ENCODE measurements at places on chromosomes 3 and 15. TPM values are rescaled to one million over a fixed set of nuclear protein-coding genes. Genes with fewer than 3 reads are reported as not detected.

GRCh38 chr3:190053919-190054672, 66.6 kb downstream of the P3H2 start:
- H3K27ac ChIP-seq, result no peak overlapping the region
- no peak overlapping the region for H3K4me3 ChIP-seq
- peaks cover 11% of the 10 kb centered on the region for H3K4me1 ChIP-seq
- H3K36me3 ChIP-seq, result no peaks in the 10 kb centered on the region
- DNase-seq, result no peak

DNA sequence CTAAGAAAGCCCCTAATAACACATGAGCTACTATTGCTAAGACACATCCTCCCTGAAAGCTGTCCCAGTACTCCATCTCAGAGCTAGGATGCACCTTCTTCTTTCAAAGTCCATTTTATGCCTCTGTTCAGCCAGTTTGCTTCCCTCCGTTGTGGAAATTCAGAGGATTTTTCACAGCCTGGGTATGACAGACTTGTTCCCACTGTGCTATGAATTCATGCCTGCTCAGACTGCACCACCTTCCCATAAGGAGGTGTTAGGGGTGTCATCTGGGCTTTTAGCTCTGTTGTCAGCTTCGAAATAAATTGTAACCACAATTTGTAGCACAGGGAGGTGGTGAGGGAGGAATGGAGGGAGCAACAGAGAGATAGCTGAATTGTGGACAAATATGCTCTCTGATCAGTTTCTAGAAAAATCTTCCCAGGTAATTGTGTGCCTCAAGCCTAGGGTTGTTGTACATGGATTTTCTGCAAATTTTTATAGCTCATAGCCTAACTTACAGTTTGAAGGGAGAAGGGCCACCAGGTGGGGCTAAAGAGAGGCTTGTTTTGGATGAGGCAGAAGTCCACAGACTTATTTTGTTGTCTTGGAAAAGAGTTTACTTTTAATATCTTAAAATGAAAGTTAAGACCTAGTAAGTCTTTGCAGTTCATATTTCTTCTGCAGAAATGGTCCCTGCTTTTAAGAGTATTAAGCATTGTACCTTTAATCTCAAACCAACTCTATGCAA, 462.0 kb downstream of the PDCD6IP start:
- H3K27ac ChIP-seq, result no peak overlapping the region
- H3K27me3 ChIP-seq, result no peaks in the 10 kb centered on the region
- H3K4me1 ChIP-seq, result peaks cover 27% of the 10 kb centered on the region

DNA sequence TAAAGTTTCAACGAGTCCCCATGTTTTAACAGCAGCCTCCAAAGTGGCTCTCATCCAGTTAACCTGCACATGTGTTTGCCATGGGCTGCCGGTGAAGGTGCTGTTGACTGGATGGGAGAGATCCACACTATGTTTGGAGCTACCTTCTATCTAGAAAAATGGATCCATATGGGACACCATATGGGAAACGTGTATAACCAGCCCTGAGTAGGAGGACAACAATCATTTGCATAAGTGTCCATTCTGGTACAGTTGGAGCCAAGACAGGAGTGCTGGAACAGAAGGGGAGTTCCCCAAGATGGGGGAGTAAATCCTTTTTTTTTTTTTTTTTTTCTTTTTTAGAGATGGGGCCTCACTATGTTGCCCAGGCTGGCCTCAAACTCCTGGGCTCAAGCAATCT, 36.6 kb downstream of the MKRN2 start:
- H3K27me3 ChIP-seq, result peaks cover 3% of the 10 kb centered on the region
- no peak for DNase-seq
- peak overlapping the region; percentile 67 for H3K27ac ChIP-seq
- no peak overlapping the region for H3K4me3 ChIP-seq
- peaks cover 17% of the 10 kb centered on the region for H3K36me3 ChIP-seq

The GPR87 gene
- total RNA-seq, result not detected

The GABRA5 gene
- 1.1 TPM for total RNA-seq

The NCKIPSD gene
- total RNA-seq, result 35.5 TPM

The GOLGA6L10 gene
- 0.96 TPM for total RNA-seq
